Heart right ventricle (tissue), 16 donors: ENCODE measurements at places on chromosomes 4 and X.

- no peak for DNase-seq
Measured at GRCh38 chr4:161197912-161198311, 965.9 kb downstream of the FSTL5 start.

DNA sequence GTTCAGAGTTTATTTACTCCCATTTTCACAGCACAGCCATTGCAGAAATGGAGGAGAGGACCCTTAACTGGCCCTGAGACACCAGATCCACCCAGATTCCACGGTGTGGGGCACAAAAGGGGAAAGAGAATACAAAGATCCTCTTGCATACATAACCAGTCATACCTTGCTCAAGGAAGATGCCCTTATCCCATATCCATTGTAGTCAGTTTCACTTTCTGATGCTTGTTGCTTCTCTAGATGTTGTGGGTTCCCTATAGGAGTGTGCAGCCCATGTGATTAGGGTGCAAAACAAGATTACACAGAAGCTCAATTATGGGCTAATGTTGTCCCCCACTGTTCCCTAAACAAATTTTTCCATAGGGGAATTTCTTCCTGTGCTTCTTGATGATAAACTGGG, 1309.0 kb upstream of the PABPC4L start:
- DNase-seq = no peak

GRCh38 chr4:100894339-100894870, 376.6 kb upstream of the EMCN start:
- no peak for DNase-seq

GRCh38 chrX:148070504-148070877, 89.4 kb downstream of the FMR1NB start:
- DNase-seq = no peak

DNA sequence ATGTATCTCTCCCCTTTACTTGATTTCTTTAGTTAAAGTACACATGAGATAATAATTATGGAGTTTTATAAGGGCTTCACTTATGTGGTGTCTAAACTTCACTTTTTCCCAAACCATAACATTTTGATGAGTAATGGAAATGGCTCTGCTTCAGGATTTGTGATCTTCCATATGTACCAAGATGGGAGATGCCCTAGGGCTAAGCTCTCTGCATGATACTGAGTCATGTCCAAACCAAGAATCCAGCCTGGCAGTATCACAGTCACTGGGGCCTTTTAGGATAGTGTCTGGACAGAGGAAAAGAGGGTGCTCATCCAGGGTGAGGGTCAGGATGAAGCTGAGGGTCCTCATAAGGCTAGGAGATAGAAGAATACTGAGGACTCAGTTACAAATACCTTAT, 47.9 kb upstream of the PAGE3 start:
- no peak for DNase-seq

DNA sequence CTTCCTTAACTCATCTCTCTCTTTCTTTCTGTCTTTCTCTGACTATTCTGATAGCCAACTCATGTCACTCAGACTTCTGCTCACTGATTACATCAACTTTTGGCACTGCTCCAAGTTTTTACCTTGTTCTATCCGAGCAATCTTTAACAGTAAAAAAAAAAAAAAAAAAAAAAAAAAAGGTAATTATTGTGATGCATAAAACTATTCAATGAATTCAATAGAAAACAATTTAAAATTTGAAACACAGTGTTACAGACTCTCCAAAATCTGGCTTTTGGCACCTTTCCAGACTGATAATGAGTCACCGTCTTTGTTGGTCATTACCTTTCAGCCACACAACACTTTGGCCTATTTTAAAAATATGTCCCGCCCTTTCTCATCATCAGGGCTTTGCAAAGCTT, 229.5 kb downstream of the GALNTL6 start:
- no peak for DNase-seq

- DNase-seq = no peak
Measured at GRCh38 chr4:153467897-153468262, 1.7 kb downstream of the TMEM131L start.

GRCh38 chr4:40550948-40551462, 78.7 kb downstream of the RBM47 start:
- no peak for DNase-seq

DNA sequence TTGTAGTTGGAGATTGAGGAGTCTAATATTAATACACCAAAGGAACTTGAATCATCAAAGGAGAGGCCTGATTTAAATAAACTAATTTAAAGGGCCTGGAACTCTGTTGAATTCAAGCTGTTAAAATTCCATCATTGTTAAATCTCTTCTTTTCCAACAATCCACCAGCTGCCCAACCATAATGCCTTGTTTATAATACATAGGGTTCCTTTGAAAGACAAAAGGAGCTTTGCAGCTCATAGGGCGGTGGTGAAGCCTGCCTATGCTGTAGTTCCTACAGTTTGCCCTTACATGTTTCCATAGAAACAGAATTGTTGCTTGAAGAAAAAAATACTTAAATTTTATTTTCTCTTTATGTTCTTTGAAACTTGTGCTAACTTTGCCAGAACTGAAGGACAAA, 102.8 kb downstream of the GLUD2 start:
- DNase-seq = no peak

GRCh38 chrX:153970357-153971123, 1.1 kb downstream of the HCFC1 start:
- no peak for DNase-seq

- DNase-seq = no peak
Measured at GRCh38 chr4:153713866-153714646, 30.0 kb downstream of the TLR2 start.

DNA sequence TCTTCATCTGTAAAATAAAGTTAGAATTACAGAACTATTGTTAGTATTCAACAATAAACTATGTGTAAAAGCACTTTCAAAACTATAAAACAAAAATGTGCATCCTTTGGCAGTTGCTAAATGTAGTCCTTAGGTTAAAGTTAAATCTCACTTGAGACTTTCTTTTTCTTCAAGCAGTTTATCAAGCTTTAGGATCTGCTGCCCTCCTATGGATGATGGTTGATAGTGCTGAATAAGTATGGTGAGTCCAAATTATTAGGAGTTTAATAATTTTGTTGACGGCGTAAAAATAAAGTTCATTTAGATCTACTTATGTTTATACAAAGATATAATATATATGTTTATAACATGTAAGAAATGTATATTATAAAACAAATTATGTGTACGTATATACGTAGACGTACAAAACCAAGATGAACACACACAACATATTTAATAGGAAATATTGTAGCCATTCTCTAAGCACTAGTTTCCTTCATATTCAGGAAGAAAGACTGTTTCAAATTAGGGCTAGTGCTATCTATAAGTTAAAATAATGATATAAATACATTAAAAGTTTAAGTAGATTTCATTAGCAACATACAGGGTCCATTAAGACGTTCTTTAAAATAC, 22.3 kb downstream of the UGT2A2 start:
- no peak for DNase-seq

- DNase-seq = peak; percentile 8
Measured at GRCh38 chrX:84188320-84188834, 378 bp upstream of the RPS6KA6 start.

GRCh38 chr4:123349421-123350190, 47.0 kb upstream of the SPRY1 start:
- no peak for DNase-seq

GRCh38 chrX:107135965-107136307, 17.3 kb upstream of the RBM41 start:
- DNase-seq = no peak

- DNase-seq = no peak
Measured at GRCh38 chr4:91064157-91064853, 937.1 kb downstream of the CCSER1 start.

GRCh38 chrX:47662144-47662657, 3.2 kb upstream of the UXT start:
- DNase-seq = no peak

- DNase-seq = no peak
Measured at GRCh38 chr4:42710329-42710728, 53.4 kb upstream of the ATP8A1 start.

- DNase-seq = no peak
Measured at GRCh38 chrX:55702671-55703070, 14.9 kb upstream of the RRAGB start.

DNA sequence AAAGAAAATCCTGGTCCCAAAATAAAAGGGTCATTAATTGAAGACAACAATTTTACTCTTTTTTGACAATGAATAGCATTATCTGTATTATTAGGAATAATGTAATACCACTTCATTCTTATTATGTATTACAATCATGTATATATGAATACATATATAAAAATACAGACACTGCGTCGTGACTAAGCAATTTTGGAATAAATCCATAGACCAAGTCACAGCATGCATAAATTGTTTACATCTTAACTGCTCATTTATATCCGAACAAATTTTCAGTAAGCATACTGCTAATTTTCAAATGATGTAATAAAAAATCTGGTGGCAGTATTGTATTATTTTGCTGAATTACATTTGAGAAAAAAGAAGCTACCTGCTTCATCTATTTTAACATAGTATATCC, 321.6 kb upstream of the PITX2 start:
- DNase-seq = no peak

DNA sequence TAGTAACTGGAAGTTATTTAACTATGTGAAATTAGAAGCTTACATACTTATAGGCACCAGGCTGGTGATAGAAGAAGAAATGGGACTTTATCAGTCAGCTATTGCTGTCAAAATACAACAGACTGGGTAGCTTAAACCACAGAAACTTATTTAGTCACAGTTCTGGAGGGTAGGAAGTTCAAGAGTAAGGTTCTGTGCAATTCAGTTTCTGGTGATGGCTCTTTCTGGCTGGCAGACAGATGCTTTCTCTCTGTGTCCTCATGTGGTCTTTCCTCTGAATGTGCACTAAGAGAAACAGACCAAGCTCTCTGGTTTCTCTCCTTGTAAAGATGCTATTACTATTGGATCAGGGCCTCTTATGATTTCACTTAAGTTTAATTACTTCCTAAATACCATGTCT, 92.1 kb upstream of the ANKRD50 start:
- no peak for DNase-seq

- DNase-seq = no peak
Measured at GRCh38 chrX:66918511-66918910, 279.6 kb upstream of the EDA2R start.

DNA sequence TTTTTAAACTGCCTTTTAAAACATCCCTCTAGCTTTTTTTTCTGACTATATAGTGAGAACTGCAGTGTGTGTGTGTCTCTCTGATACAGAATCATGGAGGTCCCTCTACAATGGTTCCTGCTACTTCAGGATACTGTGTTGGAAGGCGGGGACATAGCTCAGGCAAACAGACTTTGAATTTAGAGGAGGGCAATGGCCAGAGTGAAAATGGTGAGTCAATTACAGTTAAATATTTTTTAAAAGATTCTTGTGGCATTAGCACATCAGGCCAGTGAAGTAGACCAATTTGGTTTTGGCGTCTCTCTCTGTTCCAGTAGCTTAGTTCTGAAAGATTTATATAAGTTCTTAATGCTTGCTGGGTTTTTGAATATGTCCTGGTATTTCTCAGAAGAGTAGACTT, 47.1 kb downstream of the ALG13 start:
- DNase-seq = no peak

- no peak for DNase-seq
Measured at GRCh38 chrX:13498238-13498637, 71.2 kb upstream of the EGFL6 start.

- no peak for DNase-seq
Measured at GRCh38 chrX:104118765-104119164, 6.4 kb downstream of the ZCCHC18 start.

GRCh38 chr4:31259119-31259518, 539.0 kb downstream of the PCDH7 start:
- DNase-seq = no peak

DNA sequence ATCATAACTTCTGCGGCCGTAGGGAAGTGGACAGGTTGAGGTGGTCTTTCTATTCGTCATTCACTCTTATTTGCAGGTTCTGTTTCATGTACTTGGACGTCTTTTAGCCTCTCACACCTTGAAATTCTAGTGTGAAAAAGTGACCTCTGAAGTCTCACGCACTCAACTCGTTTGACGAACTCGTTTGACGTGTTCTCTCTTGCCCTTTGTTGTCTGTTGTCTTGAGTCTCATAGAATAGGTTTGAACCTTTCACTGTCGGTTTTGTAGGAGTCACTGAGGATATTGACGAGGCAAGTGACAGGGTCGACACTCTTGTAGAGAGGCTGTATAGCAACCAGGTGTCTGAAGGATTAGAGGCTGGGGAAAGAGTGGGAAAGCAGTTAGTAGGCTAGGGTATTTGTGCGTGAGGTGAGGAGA, 1.1 kb upstream of the PGRMC2 start:
- no peak for DNase-seq

GRCh38 chr4:9781343-9782135, at the start of gene DRD5:
DRD5 (plus strand) TSS chr4:9781634; CDS start chr4:9782030, 396 bp downstream.
- no peak for DNase-seq

GRCh38 chr4:20252656-20253282, 1.1 kb downstream of the SLIT2 start:
- DNase-seq = peak; percentile 11

- DNase-seq = no peak
Measured at GRCh38 chr4:98482847-98483806, 175.3 kb downstream of the TSPAN5 start.

GRCh38 chr4:19399001-19399400, 852.7 kb upstream of the SLIT2 start:
- no peak for DNase-seq

DNA sequence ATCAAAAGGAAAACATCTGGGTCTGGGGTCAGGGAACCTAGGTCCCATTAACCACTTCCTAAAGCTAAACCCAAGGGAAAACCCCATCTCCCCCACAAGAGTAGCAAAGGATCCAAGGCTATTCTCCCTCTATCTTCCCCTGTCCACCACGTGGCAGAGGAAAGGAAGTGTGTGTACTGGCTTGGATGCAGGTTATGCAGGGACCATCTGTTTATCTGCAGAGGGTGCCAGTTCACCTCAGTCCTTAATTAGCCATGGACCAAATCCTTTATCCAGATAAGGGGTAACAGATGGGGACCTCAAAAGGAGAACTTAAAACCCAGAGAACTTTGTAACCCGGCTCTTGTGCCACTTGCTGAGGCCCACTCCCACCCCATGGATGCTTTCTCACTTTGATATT, 135.3 kb downstream of the ZNF518B start:
- DNase-seq = no peak

DNA sequence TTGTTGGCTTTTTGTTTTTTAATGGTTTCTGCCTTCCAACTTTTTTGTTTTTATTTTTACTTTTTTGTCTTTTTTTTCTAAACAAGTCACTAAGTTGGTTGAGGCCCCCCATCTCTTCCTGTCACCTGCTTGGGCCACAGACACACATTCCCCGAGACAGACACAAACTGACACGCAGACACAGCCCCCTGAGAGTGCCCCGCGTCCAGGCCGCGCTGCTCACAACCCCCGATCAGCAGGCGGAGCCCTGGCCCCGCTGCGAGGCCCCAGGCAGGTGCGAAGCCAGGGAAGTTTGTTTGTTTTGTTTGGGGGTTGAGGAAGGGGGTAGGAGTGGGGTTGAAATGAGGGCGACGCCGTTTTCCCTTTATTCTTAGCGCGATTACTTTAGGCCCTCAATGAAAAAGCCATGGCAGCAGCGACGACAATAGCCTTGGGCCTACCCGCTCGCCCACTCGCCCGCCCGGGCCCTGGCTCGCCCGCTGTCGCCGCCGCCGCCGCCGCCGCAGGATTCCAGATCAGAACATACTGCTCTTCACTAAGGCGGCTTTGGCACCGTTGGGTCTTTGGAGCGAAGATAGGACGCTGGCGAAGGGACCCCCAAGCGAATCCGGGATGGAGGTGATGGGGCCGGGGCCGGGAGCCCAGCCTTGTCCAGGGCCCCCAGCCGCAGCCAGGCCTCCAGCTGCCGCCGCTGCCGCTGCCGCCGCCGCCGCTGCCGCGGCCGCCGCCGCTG, 3.1 kb downstream of the PHOX2B start:
- DNase-seq = no peak
